Muscle of arm (tissue), 14 donors: ENCODE measurements at places on chromosomes 1 and 21. TPM values are rescaled to one million over a fixed set of nuclear protein-coding genes. Genes with fewer than 3 reads are reported as not detected.

Gene SERINC2
- not detected for polyA plus RNA-seq

Gene RNF220
- 80.5 TPM for polyA plus RNA-seq

Gene TACSTD2
- 0.42 TPM for polyA plus RNA-seq

Gene CLCA4
- not detected for polyA plus RNA-seq

Gene GJA9
- polyA plus RNA-seq: 0.31 TPM

Gene RGS16
- polyA plus RNA-seq: 23.5 TPM

Gene TAL1
- 4.3 TPM for polyA plus RNA-seq

Gene CYP4A11
- polyA plus RNA-seq: 0.05 TPM

Gene CTPS1
- 21.7 TPM for polyA plus RNA-seq

Gene RNASEL
- not detected for polyA plus RNA-seq

- no peak for DNase-seq
These were observed 20.7 kb upstream of the HPCAL4 start for GRCh38 chr1:39711966-39712340.

DNA sequence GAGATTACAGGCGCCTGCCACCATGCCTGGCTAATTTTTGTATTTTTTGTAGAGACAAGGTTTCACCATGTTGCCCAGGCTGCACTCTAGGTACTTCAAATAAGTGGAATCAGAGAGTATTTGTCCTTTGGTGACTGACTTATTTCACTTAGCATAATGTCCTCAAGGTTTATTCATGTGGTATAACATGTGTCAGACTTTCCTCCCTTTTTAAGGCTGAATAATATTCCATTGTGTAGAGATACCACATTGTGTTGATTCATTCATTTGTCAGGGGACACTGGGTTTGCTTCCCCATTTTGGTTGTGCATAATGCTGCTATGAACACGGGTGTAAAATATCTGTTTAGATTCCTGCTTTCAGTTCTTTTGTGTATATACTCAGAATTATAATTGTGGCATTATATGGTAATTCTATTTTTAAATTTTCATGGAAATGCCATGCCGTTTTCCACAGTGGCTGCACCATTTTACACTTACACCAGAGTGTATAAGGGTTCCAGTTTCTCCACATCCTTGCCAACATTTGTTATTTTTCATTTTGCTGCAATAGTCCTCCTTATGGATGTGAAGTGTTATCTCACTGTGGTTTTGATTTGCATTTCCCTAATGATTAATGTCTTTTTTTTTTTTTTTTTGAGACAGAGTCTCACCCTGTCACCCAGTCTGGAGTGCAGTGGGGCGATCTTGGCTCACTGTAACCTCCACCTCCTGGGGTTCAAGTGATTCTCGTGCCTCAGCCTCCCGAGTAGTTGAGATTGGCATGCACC, 35.1 kb downstream of the IL6R start:
- DNase-seq: no peak

GRCh38 chr1:89516055-89516454, 8.6 kb upstream of the LRRC8B start:
- DNase-seq: no peak

DNA sequence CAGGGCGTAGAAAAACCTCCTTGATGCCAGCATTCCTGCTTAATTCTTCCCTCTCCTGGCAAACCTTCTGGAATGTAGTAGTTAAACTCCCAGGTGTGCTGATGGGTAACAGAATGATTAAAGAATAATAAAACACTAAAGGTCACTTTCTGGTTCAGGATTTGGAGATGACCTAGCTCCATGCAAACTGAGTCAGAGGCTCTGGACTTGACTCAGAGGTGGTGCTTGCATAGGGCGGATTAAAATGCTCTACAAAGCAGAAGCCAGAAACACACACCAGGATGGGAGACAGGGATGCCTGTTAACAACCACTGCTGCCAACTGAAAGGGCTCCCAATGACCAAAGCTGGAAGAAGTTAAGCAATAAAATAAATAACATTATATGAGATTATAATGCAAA, 41.5 kb downstream of the KRTAP19-8 start:
- no peak for DNase-seq

- no peak for DNase-seq
These were observed 60.3 kb downstream of the CD247 start for GRCh38 chr1:167457936-167458584.

- DNase-seq: no peak
These were observed 8.9 kb downstream of the RBM15 start for GRCh38 chr1:110348050-110348449.

DNA sequence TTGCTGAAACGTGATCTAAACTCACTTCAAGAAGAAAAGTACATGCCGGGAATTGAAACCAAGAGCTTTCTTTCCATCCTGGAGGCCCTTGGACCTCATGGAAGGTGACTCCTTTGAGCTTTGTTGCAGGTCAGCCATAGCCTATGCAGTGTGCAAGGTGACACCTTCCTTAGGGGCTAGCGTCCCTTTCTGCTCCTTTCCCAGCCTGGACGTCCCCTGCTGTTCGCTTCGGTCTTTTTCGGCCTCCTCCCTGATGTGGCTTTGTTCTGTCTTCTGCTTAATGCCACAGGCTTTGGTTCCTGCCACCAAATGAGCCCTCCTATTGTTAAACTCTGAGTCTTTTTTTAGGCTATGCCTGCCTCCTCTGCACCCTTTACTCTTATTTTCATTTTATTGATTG, 308.8 kb downstream of the BRINP2 start:
- no peak for DNase-seq

GRCh38 chr1:48775831-48776392, 779 bp downstream of the BEND5 start:
- DNase-seq: no peak

GRCh38 chr1:196774603-196775002, at the start of gene CFHR3:
TSS of gene CFHR3 (plus strand) at chr1:196774840. CDS start at chr1:196774887, 47 bp downstream.
- no peak for DNase-seq

DNA sequence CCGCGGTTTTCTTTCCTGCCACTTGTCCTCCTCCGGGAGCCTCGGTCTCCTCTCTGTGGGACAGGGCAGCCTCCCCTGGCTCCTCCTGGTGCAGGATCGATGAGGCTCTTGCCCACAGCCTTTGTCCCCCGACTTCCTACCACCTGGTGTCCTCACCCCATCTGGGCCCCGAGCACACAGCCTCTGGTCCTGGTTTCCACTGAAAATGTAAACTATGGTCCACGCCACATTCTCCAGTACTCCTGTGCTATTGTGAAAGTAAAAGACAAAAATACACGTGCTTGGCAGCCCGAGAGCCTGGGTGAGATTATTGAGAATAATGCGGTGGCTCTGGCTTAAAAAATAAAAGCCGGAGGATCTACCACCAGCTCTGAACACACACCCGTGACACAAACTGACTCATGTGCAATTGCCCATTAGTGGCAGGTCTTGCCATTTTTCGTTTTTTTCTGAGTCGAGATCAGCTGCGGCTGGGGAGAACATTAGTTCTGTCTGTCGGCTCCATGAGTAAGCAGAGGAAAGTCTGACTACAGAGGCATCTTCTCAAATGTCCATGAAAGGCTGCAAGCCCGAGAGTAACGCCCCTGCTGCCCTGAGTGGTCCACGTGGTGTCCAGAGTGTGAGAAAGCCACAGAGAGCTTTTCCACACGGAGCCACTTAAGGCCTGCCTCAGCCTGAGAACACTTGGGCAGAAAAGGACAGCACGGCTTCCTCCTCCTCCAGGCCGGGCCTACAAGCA, 5.7 kb upstream of the COL6A2 start:
- DNase-seq: peak; percentile 88

DNA sequence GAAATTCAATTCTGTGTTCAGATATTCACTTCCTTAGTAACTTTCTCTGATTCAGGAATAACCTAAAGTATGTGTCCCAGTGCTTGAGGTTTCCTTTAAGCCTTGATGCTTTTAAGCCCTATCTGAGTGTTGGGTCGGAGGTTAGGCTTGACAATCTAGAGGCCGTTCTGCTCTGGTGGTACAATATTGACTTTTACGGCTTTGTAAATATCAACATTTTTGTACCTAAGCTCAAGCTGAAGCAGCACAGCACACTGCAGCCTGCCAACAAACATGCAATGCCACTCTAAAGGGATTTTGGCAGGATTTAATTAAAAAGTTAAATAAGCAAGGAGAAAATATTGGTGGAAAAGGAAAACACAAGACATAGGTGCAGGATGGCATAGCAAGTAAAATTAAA, 279.2 kb downstream of the NEGR1 start:
- DNase-seq: no peak

- no peak for DNase-seq
These were observed 59.5 kb upstream of the ADARB1 start for GRCh38 chr21:45014747-45015468.

GRCh38 chr1:84583648-84584047, 9.4 kb upstream of the CTBS start:
- no peak for DNase-seq

- DNase-seq: no peak
These were observed 56.5 kb downstream of the WLS start for GRCh38 chr1:68175621-68176398.

GRCh38 chr21:16037421-16037955, 307.7 kb downstream of the USP25 start:
- DNase-seq: no peak

- DNase-seq: no peak
These were observed 13.2 kb downstream of the COQ8A start for GRCh38 chr1:226953175-226953800.

DNA sequence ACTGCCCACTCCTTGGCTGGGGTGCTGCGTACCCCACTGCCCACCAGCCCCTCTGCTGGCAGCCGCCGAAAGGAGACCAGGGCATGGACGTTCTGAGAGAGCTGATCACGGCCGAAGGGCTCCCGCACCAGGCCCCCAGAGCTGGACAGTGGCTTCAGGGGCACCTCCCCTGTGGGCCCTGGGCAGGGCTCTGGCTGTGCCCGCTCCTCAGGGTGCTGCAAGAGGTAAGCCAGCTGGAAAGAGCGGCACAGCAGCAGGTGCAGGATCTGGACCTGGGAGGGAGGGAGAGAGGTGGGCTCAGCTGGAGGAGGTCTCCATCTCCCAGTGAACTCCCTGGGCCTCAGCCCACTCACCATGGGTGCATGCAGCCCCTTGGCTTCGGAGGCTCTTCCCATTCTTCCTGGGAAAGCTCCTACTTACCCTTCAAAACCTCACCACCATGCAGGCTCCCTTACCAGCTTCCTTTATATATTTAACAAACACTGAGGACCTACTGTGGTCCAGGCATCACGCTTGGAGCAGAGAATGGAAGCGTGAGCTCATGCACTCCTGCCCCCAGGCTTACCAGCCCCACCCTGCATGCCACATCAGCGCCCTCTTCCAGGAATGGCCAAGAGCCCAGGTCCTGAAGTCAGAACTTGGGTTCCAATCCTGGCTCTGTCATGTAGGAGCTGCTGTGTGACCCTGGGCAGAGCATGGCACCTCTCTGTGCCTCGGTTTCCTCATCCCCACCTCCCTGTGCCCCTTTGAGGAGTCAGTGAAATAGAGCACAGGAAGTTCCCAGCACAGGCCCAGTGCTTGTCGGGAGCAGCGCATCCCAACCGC, 6.8 kb upstream of the KIF17 start:
- DNase-seq: no peak

DNA sequence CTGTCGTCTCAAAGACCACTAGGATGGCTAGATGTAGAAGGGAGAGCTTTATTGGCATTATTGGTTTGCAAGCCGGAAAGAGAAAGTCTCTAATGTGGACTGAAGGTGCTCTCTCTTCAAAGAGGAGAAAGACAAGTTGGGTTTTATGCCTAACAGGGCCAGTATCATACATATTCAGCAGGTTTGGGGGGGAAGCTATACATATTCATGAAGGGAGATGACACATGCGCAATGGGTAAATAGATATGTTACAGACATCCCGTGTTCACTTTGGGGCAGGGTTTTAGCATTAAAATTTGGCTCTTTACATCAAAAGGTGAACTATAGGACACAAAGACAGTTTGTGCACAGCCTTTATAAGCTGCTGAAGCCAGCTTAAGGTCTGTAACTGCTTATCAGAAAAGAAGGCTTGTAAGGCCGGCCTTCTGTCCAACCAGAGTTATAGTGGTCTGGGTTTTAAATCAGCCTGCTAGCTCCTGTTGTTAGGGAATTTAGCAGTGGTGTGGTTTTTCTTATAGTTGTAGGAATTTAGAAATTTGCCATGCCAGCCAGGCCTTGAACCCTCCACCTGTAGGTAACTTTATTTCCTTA, 46.5 kb upstream of the LRRN2 start:
- no peak for DNase-seq

DNA sequence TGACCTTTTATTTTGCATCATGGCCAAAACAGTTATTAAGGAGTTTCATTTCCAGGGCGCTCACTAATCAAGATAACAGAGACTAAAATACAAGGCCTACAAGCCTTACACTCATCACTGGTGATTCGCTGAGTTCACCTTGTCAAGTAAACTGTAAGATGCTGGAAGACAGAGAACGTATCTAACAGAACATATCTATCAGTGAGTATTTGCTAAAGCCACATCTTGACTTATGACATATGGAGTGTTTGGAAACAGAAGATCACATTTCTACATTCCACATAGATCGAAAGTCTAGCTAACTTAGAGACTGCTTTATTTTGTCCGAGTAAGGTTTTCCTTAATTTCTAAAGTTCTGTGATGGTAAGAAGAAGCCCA, 506.5 kb downstream of the SMYD3 start:
- no peak for DNase-seq

- DNase-seq: no peak
These were observed 174.7 kb downstream of the NRIP1 start for GRCh38 chr21:14890141-14890540.

DNA sequence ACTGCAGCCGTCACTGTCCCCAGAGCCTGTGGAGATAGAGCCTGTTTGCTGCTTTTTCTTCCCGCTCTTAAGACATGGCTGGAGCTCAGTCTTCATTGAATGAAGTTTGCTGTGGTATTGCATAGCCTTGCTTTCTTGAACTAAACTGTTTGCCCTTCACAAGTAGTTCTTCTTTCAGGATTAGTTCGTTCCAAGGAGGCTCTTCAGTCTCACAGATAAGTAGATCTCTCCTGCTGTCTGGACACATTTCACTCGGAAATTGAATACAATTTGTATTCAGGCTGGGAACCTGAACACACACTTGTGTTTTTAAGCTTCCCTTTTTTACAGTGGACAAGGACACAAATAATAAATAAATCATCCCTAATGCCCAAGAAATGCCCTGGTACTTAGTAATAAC, 34.7 kb downstream of the IFNAR1 start:
- DNase-seq: no peak

- DNase-seq: no peak
These were observed 214.2 kb downstream of the SLC44A5 start for GRCh38 chr1:75396745-75397144.

DNA sequence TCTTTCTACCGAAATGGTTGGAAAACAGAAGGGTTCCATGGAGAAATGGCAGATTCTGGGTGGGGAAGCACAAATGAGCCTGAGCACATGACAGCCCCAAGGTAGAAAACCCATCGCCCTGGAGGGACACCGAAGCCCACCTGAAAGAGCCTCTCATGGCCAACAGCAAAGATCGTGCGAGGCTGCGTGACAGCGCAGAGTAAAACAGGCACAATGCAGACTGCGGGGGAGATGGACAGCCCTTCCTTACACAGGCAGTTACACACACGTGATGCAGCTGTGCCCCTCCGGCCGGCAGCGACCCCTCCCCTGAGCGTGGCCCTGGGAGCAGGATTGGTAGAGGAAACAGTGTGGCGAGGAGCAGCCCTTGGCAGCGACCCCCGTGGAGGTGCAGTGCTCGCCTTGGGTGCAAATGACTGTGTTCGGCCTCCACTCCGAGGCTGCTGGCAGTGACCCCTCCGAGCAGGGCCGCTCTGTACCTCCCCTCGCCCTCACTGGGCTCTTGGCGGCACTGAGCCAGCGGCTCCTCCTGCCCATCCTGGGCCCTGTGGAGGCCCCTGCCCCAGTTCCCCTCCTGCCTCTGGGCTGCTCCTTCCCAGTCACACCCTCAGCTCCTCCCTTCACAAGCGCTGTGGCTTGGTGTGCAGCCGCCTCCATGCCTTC, 120.9 kb upstream of the COL6A1 start:
- DNase-seq: no peak
